ENCODE measurements at places on chromosomes 11 and 22.

- DNase-seq, result no peak
Observed at GRCh38 chr11:114845766-114846415, 167.6 kb downstream of the NXPE2 start.

DNA sequence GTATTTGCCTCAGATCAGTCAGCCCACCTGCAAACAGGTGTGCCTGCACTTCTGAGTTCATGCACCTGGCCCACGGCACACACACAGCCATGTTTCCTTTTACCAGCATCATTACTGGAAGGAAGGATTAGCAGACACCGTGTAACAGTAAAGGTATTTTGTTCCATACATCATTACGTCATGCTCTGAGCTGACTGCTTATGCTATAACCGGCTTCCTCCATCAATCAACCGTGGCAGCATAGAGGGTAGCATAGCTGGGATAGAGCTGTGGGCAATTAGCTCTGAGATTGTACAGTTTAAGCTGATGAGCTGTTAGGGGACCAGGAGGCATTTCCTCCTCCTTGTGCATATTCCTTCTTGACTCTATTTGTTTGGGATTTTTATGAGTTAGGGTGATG lies 102.4 kb downstream of the ME3 start:
- DNase-seq, result peak; percentile 40

- no peak for DNase-seq
Observed at GRCh38 chr11:44532809-44533208, 32.7 kb upstream of the CD82 start.

DNA sequence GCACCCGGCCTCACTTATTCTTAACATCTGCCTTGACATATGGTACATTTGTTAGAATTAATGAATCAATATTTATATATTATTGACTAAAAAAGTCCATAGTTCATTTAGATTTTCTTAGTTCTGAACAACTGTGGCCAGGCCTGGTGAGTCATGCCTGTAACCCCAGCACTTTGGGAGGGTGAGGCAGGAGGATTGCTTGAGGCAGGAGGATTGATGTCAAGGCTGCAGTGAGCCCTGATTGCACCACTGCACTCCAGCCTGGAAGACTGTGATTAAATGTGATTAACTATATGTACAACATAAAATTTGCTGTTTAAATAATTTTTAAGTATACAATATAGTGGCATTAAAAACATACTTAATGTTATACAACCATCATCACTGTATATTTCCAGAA lies 5.6 kb downstream of the UVRAG start:
- peak; percentile 24 for DNase-seq

All from fibroblast of skin of abdomen (primary cell).